Cortex of kidney (tissue), 1 donor: ENCODE measurements at places on chromosomes 7 and 10.

GRCh38 chr7:113013761-113014449 lies 72.7 kb downstream of the GPR85 start:
- no peak for DNase-seq

GRCh38 chr10:118537623-118538022 lies 57.8 kb downstream of the PRLHR start:
- DNase-seq: no peak

GRCh38 chr7:14999331-14999730 lies 96.8 kb upstream of the DGKB start:
- no peak for DNase-seq

DNA sequence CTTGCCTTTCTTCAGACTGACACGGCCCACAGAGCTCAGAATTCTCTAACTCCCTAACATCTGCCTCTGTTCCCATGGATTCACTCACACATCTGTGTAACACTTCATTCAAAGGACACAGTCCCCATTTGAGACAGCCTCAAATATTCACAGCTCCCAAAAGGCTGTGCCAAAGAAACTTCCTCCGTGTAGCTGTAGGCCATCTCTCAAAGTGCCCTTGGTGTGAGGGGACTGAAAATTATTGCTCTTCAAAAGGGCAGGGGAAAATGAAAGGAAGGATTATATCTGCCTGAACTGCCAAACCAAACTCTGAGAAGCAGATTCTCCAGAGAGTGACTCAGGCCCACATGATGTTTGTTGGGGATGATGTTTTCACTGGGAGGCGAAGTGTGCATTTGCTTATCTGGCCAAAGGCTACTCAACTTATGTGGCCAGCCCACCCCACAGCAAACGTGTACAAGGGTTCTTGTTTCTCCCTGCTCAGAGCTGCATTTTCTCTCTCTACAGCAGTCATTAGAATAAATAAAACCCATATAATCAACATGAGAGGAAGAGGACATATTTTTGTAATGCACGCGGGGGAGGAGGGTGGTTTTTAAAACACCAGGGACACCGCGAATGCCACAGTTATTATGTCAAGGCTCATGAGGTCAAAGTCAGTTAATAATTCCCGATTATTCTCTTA lies 302.4 kb upstream of the NFE2L3 start:
- no peak for DNase-seq

- DNase-seq: no peak
Observed at GRCh38 chr10:79056736-79057391, 11.9 kb upstream of the ZMIZ1 start.

DNA sequence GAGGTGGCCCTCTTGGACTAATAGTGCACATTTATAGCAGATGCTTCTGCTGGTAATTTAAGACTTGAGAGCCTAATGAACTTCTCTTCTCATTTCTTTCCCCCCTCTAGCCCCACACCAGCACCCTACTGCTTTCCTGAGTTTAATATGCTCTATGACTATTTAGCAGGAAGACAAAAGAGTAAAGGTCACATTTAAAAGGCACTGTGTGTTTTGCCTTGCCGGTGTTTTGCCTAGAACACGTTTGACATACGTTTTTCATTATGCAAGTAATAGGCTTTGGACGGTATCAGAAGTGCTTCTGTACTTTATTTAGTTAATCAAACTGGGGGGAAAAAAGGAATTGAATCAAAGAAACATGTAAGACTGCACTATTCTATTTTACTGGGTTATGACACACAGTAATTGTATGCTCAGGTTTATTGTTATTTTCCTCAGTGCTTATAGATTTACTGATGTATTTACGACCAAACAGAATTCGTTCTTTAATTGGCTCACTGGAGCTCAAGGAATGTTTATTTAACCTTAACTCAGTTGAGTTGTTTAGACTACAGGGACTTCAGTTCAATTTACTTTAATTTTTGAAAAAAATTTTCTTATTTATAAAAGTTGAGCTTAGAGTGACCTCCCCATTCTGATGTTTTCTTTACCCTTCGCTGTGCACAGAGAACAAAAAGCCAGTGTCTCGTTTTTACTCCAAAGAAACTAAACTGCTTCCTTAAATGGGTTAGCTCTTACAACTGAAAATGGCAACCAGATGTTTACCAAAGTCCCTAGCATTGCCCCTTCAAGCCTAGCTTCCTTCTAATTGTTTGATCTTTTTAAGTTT lies 35.4 kb downstream of the CPED1 start:
- DNase-seq: no peak

DNA sequence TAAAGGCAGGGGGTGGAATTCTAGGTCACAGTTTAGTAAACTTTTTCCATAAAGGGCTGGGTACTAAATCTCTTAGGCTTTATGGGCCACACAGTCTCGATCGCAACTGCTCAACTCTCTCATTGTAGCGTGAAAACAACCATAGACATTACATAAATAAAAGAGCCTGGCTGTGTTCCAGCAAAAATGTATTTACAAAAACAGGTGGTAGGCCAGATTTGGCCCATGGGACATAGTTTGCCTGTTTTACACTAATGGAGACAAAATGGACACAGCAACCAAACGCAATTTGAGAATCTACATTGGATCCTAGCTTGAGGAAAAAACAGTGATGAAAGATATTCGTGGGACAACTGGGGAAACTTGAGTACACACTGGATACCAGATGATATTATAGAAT lies 23.2 kb upstream of the MALSU1 start:
- no peak for DNase-seq

- no peak for DNase-seq
Observed at GRCh38 chr7:139523968-139524815, 707 bp downstream of the CLEC2L start.
